ENCODE measurements at places on chromosomes 5 and 9.

- DNase-seq = no peak
These were observed 92.9 kb upstream of the GRHPR start for GRCh38 chr9:37329576-37329975.

DNA sequence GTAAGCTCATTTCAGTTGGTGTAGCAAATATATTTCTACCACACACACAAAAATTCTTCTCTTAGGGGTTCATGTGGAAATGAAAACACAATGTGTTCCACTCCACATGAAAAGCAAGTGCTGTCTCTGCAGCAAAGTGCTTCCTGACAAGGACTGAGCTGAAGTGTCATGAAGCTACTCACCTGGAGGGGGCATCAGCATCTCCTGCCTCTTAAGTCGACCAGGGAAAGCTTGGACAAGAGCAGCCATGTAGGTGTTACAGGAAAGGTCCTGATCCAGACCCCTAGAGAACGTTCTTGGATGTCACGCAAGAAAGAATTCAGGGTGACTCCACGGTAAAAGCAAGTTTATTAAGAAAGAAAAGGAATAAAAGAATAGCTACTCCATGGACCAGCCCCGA lies 62.8 kb downstream of the SV2C start:
- DNase-seq = no peak

- DNase-seq = peak; percentile 8
These were observed 9.1 kb downstream of the TYRP1 start for GRCh38 chr9:12702160-12702758.

DNA sequence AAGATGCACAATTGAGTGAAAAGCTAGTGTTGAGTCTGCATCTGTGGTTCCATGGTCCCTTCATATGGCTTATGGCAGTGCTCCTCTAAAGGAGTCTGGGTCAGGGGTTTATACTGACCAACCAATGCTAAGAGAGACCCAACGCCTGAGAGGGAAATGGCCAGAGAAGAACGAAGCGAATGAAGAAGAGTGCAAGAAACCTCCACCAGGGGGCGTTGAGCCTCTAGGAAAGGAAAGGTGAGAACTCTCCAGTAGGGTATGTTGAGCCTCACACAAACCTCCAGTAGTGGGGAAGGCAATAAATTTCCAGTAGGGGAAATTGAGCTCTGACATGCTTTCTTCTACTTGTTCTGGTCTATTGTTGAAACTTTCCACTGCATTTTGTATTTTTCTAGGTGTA lies 470.6 kb downstream of the PRDM9 start:
- no peak for DNase-seq

- no peak for DNase-seq
These were observed 39.8 kb upstream of the PITX1 start for GRCh38 chr5:135073761-135074345.

DNA sequence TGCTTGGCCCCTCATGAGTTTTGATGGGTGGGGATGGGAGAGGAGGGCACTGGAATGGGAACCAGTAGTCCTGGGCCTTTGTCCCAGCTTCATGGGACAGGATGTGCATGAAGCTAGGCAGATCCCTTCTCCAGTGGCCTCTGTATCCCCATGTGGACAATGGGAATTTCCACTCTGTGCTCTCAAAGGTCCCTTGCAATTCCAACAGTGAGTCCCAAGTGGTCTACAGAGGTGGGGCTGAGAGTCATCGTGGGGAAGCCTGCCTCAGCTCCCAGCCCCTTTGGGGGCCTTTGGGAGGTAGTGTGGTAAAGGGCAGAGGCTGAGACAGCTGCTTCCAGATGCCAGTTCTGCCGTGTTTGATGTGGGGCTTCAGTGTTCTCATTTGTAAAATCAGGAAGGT lies 1.9 kb upstream of the PHYHD1 start:
- DNase-seq = no peak

GRCh38 chr5:139461698-139462097 lies 845 bp downstream of the ECSCR start:
- no peak for DNase-seq

- DNase-seq = no peak
These were observed 444.6 kb downstream of the ZNF608 start for GRCh38 chr5:124301850-124302249.

DNA sequence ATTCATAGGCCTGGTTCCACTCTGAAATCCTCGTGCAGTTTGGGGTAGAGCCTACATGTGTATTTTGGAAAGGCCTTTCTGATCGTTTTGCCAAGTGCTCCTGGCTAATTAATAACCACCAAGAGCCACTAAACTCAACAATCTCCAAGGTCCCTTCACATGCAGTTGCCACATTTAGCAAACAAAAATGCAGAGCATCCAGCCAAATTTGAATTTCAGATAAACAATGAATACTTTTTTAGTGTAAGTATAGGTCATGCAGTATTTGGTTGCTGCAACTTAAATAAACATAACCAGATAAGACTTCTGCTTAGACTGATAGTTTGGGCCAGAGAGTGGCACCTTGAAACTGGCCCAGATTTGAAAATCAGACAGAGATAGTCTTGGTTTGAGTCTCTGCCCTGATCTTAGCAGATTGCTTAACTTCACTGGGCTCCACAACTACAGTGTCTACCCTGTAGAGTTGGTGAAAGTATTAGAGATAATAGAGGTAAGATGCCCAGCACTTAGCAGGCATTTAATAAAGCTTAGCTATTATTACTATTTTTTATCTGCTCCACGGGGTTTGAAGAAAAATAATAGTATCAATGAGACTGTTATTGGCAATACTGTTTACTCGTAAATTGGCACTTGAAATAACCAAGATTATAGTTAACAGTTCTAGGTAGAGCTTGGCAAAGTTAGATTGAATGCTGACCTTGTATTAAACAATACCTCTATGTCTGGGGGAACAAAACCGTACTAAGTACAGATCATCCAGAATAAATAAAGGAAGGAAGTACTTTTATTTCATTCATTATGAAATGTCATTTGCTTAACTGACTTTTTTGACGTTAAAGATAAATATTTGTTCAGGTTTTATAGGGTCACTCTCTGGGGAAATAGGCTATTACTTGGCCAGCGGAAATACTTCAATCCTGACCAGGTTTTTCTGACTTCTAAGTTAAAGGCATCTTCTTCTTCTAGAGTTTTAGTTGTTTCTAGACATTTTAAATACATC lies 274.8 kb downstream of the DOCK8 start:
- no peak for DNase-seq

GRCh38 chr5:137862251-137862650 lies 5.4 kb upstream of the MYOT start:
- DNase-seq = no peak

DNA sequence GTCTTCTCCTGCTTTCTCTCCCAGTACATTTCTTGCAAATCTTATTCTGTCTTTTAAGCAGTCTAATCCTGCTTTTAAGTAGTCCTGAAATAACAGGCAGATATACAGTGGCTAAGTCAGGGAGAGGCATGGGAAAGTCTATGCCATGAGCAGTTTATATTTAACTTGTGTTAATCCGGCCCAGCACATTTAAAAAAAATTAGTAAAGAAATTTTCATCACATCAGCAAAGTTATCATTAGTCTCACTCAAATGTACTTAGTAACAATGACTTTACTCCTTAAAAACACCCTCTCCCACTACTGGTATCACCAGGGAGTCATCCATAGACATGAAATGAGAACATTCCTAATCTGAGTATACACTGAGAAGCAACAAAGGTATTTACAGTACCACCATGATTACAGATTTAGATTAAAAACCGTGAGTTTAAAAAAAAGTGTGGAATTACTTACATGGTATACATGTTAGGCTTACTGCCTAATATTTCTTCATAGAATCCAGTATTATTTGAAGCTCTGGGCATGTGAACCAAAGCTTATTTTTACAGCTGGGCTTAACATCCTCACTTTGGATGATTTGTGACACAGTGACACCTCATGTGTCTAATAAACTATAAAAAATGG lies 75.9 kb upstream of the DAB2 start:
- DNase-seq = no peak

DNA sequence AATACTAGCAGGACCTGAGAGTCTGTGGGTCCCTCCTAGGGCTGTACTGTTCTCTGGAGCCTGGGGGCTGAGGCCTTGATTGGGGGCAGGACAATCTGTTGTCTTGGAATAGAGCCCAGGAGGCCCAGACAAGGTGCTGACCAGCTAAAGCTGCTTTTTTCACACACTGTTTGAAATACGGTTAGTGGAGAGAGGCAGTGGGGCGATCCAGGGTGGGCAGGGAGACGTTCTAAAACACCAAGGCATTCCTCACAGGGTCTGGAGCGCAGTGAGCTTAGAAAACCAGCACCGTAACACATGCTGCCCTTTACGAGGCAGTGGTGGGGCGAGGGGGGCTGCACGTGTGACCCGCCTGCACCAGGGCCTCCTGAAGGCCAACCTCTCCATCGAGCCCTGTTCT lies 55.1 kb downstream of the EHMT1 start:
- no peak for DNase-seq

DNA sequence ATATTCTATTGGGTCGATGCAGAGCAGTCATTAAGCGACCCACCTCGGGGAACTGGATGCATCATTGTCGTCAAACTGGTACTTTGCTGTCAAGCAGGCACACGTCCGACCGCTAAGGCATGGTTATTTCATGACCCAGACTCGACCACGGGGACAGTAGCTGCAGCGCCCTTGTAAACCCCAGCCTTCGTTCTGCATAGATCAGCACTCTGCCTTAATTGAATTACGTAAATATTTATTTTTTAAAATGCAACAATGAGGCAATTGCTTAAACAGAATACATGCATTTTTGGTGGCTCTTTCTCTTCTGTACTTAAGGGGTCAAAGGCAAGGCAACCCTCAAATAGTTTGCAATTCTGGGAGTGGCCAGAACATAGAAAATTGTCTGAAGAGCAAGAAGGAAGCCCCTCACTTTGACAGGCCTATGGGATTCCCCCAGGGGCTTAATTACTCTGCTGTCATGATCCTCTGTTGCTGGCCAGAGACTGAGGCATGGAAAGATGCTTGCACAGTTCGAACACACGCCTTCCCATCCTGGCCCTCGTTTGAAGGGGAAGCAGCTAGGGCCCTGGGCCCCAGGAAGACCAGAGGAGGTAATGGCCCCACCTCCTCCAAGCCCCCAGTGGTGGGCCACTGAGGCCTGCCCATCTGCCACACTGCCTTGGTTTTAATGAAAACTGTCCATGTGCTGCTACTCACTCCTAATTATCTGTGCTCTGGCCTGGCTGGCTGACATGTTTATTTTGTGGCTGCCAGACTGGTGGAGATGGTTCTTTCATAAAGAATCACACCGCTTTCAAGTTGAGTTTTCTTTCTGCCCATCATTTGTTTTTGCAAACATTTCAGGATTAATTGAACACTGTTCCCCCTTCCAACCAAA lies 169.7 kb upstream of the MAST4 start:
- no peak for DNase-seq

DNA sequence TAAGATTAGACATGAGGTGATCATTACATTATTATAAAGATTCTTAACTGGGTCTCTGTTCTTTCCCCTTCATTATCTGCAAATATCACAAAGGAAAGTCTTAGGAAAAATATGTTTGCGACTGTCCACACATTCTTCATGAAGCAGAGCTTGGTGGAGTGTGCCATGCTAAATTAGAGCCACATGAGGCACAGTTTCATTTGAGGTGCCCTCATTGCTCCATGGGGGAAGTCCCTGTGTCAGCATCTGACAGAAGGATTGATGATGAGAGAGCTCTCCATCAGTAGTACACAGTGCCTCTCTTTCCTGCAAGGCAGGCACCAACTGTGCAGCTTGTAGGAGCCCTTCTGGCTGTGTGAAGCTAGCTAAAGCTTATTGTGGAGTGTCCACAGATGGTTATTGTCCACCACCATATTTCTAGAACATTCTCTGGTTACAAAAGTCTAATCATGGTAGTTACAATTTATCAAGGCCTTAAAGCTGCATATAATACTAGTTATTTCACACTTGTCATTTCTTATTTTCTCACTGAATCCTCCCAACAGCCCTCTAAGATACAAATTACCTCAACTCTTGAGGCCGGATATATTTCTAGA lies 63.9 kb downstream of the C9orf152 start:
- DNase-seq = no peak

GRCh38 chr5:72434056-72434780 lies 73.0 kb downstream of the ZNF366 start:
- DNase-seq = no peak

DNA sequence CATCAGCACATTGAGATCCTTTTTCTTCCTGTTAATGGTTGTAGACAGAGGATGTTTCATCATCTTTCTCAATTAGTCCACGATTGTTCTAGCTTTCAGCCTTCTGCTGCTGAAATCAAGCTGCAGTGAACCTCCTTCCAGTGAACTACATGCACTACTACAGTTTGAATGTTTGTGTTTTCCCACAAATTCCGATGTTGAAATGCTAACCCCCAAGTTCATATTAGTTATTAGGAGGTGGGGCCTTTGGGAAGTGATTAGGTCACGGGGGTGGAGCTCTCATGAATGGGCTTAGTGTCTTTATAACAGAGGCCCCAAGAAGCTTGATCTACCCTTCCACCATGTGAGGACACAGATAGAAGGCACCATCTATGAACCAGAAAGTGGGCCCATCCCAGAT lies 32.9 kb downstream of the NSG2 start:
- DNase-seq = no peak

GRCh38 chr5:11224436-11225187 lies 463.6 kb upstream of the DAP start:
- DNase-seq = no peak

DNA sequence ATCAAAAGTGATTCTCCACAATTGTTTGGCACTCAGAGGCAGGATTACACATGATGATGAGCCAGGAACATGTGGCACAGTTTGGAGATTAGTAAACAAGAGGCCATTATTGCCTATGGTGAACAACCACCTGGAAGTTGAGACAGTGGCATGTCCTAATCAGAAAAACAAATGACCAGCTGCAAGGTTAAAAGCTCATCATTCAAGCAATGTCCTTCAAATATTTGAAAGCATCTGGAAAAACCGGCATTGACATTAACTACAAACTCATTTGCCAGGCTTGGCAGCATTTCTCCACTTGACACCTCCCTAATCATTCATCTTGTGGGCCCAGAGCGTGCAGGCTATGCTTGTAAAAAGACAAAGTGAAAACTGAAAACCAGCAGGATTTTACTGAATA lies 80.6 kb upstream of the MEGF10 start:
- peak; percentile 29 for DNase-seq

- no peak for DNase-seq
These were observed 120.0 kb downstream of the ZNF354C start for GRCh38 chr5:179180061-179180610.

DNA sequence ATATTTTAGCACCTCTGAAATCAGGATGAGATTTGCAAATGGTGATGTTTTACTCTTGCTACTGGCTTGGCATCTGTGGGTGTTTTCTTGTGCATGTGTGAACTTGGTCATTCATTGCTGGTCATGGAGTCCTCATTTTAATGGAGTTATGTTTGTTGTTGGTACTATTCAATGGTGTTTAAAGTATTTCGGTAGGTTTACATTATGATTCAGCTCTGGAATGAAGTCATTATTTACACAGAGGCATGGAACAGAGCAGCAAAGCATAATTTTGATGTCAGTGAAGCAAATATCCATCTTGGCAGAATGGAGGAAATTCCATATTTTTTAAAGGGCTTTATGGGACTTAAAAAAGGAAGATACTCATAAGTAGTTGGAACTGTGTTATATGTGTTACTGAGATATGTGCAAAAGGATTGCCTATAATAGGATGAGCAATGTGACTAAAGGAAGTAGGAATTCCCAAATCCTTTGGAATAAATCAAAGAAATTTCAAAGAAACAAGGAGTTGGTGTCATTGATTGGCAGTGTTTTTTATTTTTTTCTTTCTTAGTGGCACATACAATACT lies 147.4 kb downstream of the ACTBL2 start:
- DNase-seq = no peak

Measured in NCI-H1417 (cell line).